ENCODE measurements at places on chromosomes 7 and 10.

GRCh38 chr10:60155099-60155877, 234.4 kb downstream of the ANK3 start:
- DNase-seq = no peak

DNA sequence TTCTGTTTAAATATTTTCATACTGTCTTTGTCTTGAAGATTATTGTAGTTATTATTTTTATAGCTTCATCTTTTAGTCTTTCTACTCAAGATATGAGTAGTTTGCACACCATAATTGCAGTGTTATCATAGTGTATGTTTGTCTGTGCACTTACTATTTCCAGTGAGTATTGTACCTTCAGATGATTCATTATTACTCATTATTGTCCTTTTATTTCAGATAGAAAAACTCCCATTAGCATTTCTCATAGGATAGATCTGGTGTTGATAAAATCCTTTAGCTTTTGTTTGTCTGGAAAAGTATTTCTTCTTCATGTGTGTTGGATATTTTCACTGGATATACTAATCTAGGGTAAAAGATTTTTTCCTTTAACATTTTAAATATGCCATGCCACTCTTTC, 646.2 kb upstream of the GRM3 start:
- no peak for DNase-seq

- no peak for DNase-seq
These were observed 39.9 kb upstream of the RABGEF1 start for GRCh38 chr7:66700633-66701131.

DNA sequence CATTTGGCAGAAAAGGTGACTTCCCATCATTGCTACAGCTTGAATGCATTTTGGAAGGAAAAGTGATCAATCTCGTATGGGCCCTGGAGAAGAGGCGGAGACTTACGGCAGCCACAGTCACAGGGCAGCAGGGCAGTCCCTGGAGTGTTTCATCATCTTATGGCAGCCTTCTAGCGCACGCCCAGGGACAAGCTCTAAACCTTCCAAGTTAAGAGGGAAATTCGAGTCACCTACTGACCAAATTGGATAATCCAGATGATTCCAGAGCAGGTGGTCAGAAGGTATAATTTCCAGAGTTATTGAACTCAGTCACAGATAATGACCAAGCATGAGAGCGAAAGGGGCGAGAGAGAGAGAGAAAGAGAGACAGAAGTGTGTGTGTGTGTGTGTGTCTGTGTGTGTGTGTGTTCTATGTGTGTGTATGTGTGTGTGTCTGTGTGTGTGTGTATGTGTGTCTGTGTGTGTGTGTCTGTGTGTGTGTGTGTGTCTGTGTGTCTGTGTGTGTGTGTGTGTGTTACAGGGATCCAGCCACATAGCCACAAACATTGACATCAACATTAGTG, 123.7 kb upstream of the ADAM12 start:
- DNase-seq = no peak

GRCh38 chr10:30855131-30855530, 176.5 kb downstream of the ZNF438 start:
- DNase-seq = no peak

- no peak for DNase-seq
These were observed 24.0 kb upstream of the EEPD1 start for GRCh38 chr7:36129048-36129534.

DNA sequence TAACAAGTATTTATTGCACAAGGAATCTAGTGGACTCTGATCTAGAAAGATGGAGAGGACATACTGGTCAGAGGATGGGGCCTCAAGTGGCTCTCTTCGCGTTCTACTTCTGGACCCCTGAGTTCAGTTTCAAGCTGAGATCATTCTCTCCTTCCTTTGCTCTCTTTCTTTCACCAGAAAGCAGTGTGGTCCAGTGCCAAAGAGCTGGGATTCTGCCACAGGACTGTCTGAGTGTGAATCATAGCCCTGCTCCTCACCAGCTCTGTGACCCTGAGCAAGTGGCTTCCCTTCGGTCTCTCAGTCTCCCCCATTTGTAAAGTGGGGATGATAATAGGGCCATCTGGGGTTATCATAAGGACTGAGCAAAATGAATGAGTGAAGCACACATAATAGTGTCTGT, 715.2 kb downstream of the SUGCT start:
- DNase-seq = no peak

- no peak for DNase-seq
These were observed 47.4 kb downstream of the GPR37 start for GRCh38 chr7:124718032-124718766.

DNA sequence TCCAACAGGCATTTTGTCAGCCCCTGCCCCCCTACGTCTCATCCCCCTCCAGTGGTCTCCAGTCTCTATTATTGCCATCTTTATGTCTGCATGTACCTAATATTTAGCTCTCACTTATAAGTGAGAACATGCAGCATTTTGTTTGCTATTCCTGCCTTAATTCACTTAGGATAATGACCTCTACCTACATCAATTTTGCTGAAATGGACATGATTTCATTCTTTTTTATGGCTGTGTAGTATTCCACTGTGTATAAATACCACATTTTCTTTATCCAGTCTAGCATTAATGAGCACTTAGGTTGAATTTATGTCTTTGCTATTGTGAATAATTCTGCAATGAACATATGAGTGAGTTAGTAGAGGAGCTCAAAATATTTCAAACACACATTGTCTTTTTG, 229.9 kb downstream of the SEMA3E start:
- no peak for DNase-seq

DNA sequence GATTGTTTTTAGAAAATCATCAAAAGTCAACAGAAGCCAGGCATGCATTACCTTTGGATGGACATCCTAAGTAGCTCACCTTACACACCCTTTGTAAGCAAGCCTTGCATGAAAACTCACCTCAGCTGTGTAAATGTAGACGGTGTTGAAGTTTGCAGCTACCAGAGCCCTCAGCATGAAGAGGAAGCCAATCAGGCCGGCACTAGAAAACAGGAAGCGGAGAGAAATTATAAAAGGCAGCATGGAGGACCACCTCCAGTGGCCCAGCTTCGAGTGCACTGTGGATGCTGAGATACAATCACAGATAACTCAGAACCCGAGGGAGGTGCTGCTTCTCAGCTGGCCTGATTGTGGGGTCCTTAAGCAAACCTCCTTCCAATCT, 75.3 kb downstream of the SVOPL start:
- DNase-seq = no peak

GRCh38 chr7:149147752-149148653, 750 bp downstream of the ZNF398 start:
- peak; percentile 42 for DNase-seq

GRCh38 chr7:107960272-107960671, 42.7 kb downstream of the LAMB1 start:
- peak; percentile 29 for DNase-seq

DNA sequence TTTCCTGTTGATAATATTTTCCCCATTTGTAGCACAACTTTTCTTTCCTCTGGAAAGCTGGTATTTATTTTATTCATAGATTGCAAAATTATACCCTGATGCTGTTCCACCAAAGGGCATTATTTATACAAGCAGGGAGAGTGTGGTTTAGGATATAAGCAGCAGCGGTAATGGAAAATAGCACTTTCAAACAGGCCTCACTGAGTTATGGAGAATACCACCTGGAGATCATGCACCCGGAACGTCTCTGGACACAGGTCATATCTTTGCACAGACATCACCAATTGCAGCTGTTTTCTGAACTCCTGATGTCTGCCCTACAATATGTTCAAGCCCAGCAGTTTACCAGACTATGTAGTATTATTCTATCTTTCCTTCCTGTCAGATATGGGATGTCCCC, 2.0 kb upstream of the CALD1 start:
- no peak for DNase-seq

GRCh38 chr7:70035519-70035918, 437.2 kb downstream of the AUTS2 start:
- DNase-seq = no peak

Measured in hindlimb muscle (tissue), 1 donor.